Effector CD8-positive, alpha-beta T cell (primary cell): ENCODE measurements at places on chromosomes 2 and 18.

- no peak for DNase-seq
These were observed 34.2 kb upstream of the NT5DC4 start for GRCh38 chr2:112686348-112687217.

DNA sequence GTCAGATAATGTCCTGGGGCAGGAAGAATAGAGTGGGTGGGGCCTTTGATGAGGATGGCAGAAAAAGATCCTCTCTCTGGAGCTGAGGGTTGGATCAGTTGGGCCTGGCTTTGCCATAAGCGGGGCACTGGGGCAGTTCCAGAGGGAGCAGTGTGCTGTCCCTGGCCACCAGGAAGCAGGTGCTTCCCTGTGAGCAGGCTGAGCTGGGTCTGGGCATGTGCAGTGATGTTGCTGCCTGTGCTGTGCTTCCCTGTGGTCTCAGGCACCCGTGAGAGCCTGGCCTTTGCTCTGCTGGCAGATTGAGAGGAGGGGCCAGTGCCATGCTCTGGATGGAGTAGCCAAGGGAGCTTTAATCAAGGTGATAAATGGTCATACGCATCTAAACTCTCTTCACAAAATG is 14.6 kb upstream of the NPPC start:
- no peak for DNase-seq

DNA sequence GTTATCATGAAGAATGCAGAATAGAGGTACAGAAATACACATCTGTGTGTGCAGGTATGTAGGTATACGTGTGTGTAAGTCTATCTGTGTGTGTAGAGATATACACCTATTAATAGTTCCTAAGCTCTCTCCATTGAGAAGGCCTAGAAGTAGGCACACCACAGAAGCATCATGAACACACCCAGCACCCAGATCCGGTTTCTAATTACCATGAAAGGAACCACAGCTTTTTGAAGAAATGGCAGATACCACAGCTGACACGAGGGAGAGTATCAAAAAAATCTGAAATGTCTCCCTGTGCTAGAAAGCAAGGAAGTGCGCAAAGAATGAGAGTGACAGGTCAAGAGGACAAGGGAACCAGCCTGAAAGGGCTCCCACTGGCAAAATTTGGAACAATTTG is 27.7 kb upstream of the AP1S3 start:
- no peak for DNase-seq

- DNase-seq = peak; percentile 17
These were observed 46.6 kb upstream of the ZBTB7C start for GRCh38 chr18:48455555-48456478.

DNA sequence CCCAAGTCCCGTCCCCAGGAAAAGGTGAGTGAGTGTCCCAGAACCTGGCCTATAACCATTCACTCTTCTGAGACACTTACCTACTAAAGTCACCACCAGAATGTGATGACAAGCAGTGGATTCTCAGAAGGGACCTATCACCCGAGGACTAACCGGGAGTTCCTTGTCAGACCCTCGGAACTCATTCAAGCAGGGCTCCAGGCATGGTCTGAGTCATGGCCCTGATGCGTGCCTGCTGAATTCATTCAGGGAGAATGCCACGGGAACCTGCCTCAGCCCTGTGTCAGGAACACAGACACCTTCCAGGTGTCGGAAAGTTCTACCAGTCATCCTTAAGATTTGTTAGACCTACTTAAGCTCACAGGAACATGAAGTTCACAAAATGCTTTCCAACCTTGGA is 29.8 kb downstream of the ALPK2 start:
- no peak for DNase-seq
